ENCODE measurements at places on chromosomes 11 and 22.

DNA sequence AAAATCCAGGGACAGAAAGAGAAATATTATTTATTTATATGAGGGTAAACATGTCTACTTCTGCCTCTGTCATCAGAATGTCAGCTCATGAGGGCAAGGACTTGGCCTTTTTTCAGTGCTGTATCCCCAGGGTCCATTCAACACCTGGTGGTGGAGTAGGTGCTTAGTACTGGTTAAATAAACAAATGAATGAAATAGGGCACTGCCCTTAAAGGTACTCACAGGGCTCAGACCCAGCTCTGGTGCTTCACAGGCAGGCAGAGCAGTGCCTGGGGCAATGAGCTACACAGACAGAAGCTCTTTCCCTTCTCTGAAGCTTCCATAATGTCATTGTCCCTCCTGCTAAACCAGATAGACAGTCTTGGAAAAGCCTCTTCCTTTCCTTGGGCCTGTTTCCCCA, 30.9 kb downstream of the P4HA3 start:
- no peak for DNase-seq

DNA sequence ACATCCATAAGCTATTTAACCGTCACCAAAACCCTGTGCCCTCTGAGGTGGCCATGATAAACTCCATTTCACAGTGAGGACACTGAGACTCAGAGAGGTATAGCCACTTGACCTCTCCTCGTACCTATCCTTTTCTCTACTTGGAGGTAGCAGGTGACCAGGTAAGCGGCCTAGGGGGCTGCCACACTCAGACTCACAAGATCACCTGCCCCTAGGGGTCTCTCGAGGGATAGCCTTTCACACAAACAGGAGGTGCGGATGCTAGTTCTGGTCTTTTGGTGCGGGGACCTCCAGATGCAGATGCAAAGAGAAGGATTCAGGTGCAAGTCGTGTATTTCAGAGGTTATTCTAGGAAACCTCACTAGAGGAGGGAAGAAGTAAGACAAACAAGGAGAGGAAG, 14.6 kb downstream of the MS4A18 start:
- no peak for DNase-seq

DNA sequence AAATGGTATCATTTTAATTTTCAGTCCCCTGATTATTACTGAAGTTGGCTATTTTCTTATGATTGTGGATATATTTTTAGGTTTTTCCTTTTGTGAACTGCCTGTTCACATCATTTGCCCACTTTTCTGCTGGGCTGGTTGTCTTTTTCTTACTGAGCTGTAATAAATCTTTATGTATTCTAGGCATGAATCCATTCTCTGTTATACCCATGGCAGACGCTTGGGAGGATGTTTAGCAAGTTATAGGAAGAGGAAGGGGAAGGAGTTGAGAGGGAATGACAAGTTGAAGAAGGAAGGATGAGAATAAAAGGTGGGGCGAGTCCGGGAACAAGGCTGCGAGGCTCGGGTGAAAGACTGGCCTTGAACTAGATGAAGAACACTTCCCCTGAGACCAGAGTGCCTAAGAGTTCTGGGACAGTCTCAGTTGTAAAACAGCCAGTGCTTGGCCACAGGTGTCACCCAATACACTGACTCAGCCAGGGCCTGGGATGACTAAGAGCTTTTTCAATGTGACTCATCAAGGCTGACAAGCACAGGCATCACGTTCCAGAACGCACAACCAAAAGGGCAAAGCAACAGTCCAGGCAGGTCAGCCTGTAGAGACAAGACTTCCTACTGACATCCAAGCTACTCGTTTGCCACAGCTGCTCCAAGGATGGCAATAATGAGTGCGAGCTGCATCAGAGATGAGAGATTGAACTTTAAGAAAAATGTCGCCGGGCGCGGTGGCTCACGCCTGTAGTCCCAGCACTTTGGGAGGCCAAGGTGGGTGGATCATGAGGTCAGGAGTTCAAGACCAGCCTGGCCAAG, 35.2 kb downstream of the LRFN4 start:
- DNase-seq = peak; percentile 98

GRCh38 chr11:123137431-123138224, 57.4 kb downstream of the CLMP start:
- DNase-seq = no peak

- no peak for DNase-seq
Observed at GRCh38 chr11:72411623-72412419, 22.5 kb downstream of the CLPB start.

GRCh38 chr11:64724863-64725532, 2.0 kb upstream of the NRXN2 start:
- no peak for DNase-seq

DNA sequence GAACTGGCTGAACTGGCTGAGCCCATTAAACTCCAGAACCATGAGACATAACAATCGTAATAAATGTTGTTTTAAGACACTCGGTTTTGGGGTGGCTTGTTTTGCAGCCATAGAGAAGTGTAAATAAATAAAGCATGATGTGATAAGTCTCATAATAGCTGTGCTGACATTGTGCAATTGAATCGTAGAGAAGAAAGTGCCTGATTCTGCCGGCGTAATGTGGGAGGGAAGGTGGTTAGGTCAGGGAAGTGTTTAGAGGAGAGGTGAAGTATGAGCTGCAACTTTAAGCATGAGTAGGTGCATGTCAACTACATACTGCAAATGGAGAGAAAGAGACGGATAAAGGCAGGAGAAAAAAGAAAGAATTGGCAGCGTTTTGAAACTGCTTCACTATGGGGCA, 217.1 kb downstream of the BLID start:
- DNase-seq = no peak

DNA sequence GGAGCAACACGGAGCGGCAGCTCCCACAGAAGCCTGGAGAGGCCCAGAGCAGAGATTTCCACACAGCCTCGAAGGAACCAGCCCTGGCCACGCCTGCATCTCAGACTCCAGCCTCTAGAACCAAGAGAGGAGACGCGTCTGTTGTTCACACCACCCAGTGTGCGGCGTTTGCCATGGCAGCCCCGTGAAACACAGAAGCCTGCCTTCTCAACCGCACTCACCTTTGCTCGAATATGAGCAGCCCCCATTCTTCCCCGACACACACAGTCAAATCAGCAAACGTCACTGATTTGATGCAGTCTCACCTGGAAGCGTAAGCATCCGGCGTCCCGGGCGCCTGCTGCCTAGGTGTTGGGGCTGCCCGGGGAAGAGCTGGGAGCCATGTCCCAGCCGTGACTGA, 14.2 kb upstream of the TALDO1 start:
- no peak for DNase-seq

DNA sequence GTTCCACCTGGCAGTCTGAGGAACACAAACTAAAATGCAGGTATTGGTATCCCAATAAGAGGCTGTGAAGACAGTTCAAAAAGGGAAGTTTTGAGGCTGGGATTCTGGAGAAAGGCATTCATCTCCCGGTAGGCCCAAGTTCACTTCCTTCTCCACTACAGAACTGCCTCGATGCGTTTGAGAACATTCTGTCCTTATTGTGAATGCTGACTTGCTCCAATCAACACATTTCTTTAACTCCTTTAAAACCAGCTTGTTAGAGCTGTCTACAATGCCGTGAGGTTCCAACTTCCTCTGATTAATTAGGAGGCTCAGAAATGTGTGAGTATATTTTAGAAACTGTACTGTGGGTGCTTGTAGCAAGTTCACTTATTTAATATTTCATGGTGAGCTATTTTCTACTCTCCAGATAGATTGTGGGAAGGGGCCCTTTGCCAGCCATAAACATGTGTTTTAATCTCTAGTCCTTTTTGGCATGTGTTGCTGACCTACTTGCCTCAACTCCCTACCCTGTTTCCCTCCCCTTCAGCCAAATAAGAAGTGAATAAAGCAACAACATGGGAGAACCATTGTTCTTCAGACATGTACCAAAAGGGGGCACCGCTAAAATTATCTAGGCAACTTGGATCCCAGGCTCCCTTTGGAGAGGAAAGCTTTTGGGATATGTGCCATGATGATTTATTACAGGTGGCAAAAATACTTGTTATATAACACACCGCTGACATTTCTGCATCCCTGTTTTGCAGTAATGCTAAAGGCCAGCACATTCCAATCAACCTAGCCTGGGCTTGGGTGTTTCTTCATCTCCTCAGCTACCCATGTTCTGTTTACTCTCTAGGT, 245.6 kb downstream of the BLID start:
- DNase-seq = peak; percentile 21

DNA sequence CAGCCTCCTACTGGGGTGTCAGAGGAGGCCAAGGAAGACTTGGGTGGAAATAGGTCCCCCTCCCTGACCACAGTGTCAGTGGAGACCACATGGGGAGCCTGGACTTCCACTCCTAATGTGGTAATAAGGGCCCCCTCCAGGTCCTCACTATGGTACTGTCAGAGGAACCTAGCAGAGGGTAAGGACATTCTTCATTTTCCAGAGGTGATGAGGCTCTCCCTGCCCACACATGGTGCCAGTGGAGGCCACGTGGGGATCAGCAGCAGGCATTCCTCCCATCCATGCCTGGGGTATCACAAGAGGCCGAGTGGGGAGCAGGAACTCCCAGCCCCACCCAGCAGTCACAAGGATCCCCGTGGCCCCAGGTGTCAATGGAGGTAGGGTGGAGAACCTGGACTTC, 6.5 kb upstream of the CLDN5 start:
- DNase-seq = no peak

GRCh38 chr11:72037554-72038311, 39.0 kb downstream of the IL18BP start:
- DNase-seq = peak; percentile 63
